ENCODE measurements at places on chromosomes 2 and 18. TPM values are rescaled to one million over a fixed set of nuclear protein-coding genes. Genes with fewer than 3 reads are reported as not detected.
A peak's percentile ranks its signal among the peaks of the same experiment; 100 is the strongest.

DNA sequence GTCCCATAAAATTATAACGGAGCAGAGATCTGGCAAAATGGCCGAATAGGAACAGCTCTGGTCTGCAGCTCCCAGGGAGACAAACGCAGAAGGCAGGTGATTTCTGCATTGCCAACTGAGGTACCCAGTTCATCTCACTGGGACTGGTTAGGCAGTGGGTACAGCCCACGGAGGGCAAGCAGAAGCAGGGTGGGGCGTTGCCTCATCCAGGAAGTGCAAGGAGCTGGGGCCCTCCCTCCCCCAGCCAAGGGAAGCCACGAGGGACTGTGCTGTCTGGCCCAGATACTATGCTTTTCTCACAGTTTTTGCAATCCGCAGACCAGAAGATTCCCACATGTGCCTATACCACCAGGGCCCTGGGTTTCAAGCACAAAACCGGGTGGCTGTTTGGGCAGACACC lies 22.8 kb downstream of the ICA1L start:
- no peak for DNase-seq
- peak overlapping the region; percentile 32 for H3K27ac ChIP-seq
- no peak overlapping the region for H3K4me3 ChIP-seq
- peaks cover 2% of the 10 kb centered on the region for H3K36me3 ChIP-seq
- H3K27me3 ChIP-seq = no peaks in the 10 kb centered on the region
- H3K4me1 ChIP-seq = peaks cover 5% of the 10 kb centered on the region

- no peak for DNase-seq
- H3K36me3 ChIP-seq = no peaks in the 10 kb centered on the region
- no peak overlapping the region for H3K4me3 ChIP-seq
- H3K27ac ChIP-seq = no peak overlapping the region
These were observed 123.2 kb downstream of the PHLPP1 start for GRCh38 chr18:62838475-62839098.

FAM98A gene
- 95.2 TPM for total RNA-seq

DNA sequence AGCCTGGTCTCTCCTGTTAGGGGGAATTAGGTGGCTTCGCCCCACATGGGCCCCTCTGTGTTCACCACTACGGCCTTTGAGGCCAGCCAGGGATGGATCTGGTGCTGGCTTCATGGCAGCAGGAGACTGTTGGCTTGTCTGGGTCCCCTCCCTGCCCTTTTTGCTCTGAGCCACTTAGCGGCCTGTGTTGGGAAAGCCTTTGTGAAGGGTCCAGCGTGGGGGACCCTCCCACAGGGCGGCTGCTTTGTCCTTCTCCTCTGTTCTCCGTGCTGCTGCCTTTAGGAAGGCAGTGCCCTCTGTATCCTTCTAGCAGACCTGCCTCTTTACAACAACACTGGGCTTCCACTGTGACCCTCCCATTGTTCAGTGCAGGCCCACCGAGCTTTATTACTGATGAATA lies 118.4 kb downstream of the TSN start:
- H3K27me3 ChIP-seq = peaks cover 36% of the 10 kb centered on the region
- H3K36me3 ChIP-seq = peaks cover 5% of the 10 kb centered on the region
- H3K4me3 ChIP-seq = no peak overlapping the region
- no peak overlapping the region for H3K27ac ChIP-seq

DNA sequence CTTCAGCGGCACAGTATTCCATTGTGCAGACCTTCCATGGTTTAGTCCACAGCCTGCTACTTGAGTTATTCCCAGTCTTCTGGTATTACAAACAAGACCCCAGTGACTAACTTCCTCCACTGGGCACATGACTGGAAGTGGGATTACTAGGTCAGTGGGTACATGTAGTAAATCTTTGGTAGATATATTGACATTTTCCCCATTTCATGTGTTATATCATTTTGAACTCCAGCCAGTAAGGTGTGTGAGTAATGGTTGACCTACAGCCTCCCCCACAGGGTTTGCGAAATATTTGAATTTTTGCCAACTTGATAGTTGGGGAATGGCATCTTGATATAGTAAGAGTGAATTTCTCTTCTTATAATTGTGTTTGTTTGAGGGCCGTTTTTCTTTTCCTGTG lies 58.8 kb downstream of the RNF144A start:
- no peak overlapping the region for H3K27ac ChIP-seq
- H3K36me3 ChIP-seq = peaks cover 2% of the 10 kb centered on the region
- DNase-seq = no peak
- no peak overlapping the region for H3K4me3 ChIP-seq
